ENCODE measurements at places on chromosomes 1 and 21.

GRCh38 chr1:208241512-208241911 lies 2.7 kb downstream of the PLXNA2 start:
- DNase-seq: no peak

- DNase-seq: no peak
These were observed 59.7 kb upstream of the CACHD1 start for GRCh38 chr1:64410217-64410616.

DNA sequence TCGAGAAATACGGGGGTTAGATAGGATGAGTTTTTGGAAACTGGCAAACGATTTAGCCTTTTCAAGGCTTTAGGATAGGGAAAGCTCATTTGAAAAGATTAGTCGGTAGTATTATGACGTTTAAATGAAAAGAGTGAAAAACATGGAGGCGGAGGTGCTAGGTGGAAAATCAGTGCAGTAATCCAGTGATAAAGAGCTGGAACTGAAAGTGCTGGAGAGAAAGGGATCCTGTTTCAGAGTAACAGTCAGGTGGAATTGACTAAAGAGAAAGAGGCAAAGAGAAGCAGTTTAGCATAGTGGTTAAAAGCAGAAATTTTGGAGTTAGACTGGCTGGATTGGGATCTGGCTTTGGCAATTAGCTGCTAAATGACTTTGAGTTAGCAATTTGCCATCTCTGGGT lies 945 bp downstream of the WDR3 start:
- DNase-seq: no peak

- DNase-seq: peak; percentile 26
These were observed at the start of gene RAP1GAP for GRCh38 chr1:21669258-21670058. Gene RAP1GAP, minus strand, starts transcription at chr1:21669357. Its CDS starts 49,325 bp downstream, at chr1:21620032.

- DNase-seq: no peak
These were observed 97.8 kb upstream of the CSF3R start for GRCh38 chr1:36580524-36580923.

DNA sequence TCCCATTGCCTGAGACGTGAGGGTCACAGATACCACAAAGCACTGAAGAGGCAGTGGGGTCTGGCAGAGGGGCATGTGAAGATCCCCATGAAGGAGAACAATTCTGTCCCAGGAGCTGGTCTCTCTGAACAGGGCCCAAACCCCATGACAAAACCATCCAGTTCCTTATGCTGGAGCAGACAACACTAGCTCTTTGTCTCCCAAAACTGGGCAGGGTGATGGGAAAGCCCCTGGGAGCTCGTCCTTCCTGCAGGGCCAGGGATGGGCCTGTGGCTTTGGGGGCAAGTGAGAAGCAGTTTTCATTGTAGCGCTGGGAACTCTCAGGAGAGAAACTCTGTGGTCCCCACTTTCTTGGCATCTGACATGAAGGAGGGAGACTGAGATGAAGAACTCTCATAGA lies 8.8 kb downstream of the ETV3L start:
- DNase-seq: no peak

DNA sequence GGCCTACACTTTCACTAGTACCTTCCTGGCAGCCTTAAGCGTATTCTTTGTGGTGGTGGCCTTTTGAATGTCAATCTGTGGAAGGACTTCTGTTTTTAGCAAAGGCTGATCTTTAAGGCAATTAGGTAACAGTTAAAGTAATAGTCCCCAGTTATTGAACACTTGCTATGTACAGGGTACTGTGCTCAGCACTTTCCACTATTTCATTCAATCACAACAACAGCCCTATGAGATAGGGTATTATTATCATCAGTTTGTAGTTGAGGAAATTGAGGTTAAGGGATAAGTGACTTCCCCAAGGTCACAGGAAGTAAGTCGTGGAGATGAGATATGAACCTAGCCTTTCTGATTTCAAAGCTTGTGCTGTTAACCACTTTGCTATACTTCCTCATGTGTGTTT lies 185.7 kb downstream of the ST6GALNAC3 start:
- DNase-seq: no peak

DNA sequence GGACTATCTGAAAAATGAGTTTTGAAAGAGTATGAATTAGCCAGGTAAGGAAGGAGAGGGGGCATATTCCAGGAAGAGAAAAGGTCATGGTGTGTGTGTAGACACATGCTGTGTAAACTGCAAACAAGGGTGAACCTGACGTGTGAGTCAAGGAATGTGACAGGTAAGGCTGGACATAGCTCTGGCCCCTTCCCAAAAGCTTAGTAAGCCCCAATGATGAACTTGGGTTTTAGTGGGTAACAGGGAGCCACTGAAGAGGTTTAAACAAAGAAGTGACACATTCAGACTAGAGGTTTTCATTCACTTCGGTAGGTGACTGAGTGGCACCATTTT lies 36.7 kb downstream of the EGLN1 start:
- no peak for DNase-seq

- DNase-seq: no peak
These were observed 301.7 kb upstream of the PROX1 start for GRCh38 chr1:213685992-213686582.

DNA sequence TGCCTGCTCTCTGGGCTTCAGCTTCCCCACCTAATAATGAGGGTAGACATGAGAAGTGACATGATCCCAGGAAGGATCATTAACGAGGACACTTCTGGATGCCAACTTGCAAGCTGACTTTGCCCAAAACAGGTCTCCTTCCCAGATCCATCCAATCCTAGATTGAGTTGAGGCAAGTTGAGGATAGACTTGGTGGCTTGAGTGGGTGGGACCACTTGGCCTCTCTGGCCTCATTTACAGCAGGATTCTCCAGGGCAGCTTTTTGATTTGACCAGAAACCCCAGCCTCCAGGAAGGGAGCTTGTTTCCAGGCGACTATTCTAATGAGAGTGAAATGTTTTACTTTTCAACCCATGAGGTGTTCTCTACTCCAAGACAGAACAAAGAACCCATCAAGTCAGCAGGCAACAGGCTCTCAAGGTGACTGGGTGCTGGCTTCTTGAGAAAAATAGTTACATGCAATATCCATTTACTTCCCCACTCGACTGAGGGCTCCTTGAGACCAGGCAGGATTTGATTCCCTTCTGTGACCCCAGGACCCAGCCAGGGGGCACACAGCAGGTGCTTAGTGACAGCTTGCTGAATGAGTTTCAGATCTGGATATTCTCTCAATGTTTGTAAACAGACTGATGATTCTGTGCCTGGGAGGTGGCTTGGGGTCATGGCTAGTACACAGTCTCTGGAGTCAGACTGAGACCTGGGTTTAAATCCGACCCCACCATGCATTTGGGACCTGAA lies 128.2 kb downstream of the DMRTB1 start:
- DNase-seq: no peak

DNA sequence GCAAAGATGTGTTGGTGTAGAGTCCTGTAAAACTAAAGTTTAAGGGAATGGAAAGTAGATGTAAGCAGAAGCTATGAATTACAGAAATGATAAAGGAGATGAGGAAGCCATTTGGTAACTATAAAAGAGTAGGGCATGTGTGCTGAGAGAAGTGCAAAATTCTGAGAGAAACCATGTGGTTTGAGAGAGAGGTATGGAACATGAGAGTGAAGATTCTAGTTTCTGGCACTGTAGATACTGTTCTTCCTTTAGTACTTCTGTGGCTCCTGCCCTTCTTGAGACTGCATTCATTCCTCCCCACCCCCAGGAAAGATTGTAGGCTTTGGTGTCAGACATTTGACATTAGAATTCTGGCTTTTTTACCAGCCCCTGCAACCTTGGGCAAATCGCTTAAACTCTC lies 15.4 kb downstream of the RALGPS2 start:
- no peak for DNase-seq

DNA sequence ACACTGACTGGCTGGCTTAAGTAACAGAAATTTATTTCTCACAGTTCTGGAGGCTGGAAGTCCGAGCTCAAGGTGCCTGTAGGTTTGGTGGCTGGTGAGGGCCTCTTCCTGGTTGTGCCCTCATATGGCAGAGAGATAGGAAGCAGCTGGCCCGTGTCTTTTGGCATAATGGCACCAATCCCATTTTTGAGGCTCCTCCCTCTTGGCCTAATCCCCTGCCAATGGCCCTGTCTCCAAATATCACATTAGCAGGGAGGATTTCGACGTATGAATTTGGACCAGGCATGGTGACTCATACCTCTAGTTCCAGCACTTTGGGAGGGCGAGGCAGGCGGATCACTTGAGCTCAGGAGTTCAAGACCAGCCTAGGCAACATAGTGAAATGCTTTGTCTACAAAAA lies 37.4 kb downstream of the AGPAT3 start:
- no peak for DNase-seq

GRCh38 chr1:74266001-74266400 lies 30.8 kb downstream of the TNNI3K start:
- DNase-seq: no peak

DNA sequence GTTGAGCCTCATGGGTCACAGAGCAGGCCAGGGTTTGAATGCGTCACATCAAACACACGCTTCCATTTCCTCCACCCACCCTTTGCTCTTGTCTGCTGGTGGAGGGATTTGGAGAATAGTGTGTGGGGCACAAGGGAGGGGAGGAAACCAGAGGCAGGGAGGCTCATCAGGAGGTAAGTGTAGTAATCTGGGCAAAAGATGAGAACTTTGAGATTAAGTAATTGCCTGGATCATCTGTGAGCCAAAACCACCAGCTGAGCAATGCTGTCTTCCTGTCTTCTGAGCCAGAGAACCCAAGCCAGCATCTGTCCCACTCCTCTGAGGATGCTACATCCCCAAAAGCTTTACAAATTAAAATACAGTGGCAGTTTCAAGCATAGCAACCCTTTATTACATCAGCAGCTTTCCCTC lies 45.2 kb downstream of the C8B start:
- DNase-seq: no peak

DNA sequence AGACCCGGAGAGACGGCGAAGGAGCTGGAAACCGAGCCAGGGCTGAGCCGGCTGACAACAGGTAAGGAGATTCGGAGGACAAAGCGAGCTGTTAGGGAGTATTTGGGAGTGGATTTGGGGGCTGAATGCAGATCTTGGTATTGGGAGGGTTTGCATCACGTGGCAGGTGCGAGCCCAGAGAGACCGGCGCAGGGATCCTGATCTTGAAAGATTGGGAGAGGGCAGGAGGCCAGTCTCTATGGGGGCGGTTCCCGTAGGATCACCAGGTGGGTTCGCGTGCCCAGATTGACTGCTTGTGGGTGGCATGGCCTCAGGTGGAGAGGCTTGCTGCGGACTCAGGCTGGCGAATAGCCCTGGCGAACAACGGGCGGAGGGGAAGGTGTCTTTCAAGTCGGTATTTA lies 204 bp downstream of the CIART start:
- DNase-seq: no peak

DNA sequence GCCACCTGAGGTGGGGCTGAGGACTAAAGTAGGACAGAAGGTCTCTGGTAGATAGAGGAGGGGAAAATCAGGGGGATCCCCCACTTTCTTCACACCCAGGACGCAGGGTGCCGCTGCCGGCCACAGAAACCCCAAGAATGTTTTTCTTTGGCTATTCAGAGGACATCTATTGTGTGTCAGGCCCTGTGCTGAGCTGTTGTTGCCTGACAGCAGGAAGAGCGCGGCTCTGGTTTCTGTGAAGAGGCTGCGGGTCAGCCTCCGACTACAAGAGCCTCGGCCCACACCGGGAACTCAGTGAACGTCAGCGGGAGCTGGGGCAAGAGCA lies 407 bp upstream of the PIGV start:
- peak; percentile 59 for DNase-seq

GRCh38 chr1:200409203-200409760 lies 554 bp downstream of the ZNF281 start:
- no peak for DNase-seq

GRCh38 chr1:203163891-203164635 lies 11.6 kb downstream of the MYBPH start:
- no peak for DNase-seq

DNA sequence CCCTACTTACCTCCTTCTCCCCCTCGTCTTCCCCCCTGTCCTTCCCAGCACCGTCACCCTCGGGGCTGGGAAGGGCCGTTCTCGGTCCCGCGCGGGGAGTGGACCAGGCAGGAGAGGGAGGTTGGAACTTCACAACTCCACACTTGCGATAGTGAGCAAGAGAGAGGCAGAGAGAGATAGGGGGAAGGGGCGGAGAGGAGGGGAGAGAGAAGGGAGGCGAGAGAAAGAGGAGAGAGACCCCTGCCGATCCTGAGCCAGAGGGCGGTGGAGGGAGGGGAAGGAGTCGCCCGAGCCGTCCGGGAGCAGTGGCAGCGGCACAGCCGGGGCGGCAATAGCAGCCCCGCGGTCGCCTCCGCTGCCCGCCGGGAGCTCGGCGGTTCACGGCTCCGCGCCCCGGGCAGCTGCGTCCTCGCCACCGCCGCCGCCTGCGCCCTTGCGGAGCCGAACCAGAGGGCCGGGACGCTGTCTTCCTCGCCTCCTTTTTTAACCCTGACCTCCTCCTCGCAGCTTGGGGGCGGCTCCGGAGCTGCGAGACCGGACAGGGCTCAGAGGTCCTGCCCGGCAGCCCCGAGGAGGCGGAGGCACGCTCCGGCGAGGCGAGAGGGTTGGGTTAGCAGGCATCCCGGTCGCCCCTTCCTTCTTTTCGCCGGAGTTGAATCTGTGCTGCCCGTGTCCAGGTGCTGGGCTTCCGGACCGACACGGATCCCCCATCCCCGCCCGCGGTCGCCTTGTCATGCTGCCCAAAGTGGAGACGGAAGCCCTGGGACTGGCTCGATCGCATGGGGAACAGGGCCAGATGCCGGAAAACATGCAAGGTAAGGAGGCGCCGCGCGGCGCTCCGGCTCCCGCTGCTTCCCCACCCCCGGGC lies 11.7 kb downstream of the NR5A2 start:
- no peak for DNase-seq

- DNase-seq: peak; percentile 36
These were observed 161.5 kb downstream of the DNM3 start for GRCh38 chr1:172002725-172003345.

GRCh38 chr1:150973258-150973835 lies 1.3 kb downstream of the CERS2 start:
- DNase-seq: no peak

DNA sequence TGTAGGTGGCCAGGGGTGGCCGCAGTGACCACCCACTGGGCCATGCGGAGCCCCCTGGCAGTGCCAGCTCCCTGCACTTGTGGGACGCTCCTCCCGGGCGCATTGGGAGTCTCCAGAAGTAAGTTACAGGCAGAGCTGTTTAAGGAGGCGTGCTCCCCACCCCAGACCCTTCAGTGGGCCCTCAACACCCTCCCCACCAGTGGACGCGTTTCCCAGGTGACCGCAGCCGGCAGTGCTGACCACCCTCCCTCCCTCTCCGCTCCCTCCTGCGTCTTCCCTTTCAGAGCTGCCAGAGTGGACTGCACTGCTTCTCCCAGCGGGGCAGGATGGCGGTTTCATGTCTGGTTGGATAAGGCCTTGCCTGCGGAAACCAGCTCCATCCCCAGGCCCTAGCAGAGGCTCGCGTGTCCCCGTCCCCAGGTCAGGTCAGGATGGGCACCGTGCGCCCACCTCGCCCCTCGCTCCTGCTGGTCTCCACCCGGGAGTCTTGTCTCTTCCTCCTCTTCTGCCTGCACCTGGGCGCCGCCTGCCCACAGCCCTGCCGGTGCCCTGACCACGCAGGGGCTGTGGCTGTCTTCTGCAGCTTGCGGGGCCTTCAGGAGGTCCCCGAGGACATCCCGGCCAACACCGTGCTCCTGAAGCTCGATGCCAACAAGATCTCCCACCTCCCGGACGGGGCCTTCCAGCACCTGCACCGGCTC lies 1.1 kb downstream of the LRRC3 start:
- no peak for DNase-seq

- DNase-seq: no peak
These were observed 108.4 kb downstream of the EDEM3 start for GRCh38 chr1:184646178-184646701.

- DNase-seq: peak; percentile 73
These were observed 5.1 kb upstream of the CLEC20A start for GRCh38 chr1:178501705-178502329.

GRCh38 chr1:155978973-155979429 lies 654 bp upstream of the ARHGEF2 start:
- no peak for DNase-seq
